ENCODE measurements at places on chromosomes 6 and 20.
A peak's percentile ranks its signal among the peaks of the same experiment; 100 is the strongest.

GRCh38 chr20:20731945-20732296 is 19.5 kb upstream of the RALGAPA2 start:
- peak; percentile 19 for DNase-seq

- no peak for DNase-seq
Observed at GRCh38 chr20:16423311-16424212, 149.7 kb downstream of the KIF16B start.

DNA sequence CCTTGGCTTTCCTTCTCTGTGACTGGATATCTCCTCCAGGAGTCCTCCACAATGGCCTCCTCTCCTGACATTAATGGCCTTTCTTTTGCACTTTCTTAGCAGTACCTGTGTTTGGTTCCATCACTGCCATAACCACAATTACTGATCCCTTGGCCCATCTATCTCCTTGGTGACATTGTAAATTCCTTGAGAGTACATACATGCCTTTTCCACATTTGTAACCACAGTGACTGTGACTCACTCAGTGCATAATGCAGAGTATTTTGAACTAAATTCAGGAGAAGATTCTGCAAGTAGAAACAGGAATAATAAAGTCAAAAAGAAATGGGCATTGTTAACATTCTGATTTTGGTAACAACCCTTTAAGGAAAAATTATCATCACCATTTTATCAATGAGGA is 197.2 kb upstream of the SOX4 start:
- DNase-seq: no peak

DNA sequence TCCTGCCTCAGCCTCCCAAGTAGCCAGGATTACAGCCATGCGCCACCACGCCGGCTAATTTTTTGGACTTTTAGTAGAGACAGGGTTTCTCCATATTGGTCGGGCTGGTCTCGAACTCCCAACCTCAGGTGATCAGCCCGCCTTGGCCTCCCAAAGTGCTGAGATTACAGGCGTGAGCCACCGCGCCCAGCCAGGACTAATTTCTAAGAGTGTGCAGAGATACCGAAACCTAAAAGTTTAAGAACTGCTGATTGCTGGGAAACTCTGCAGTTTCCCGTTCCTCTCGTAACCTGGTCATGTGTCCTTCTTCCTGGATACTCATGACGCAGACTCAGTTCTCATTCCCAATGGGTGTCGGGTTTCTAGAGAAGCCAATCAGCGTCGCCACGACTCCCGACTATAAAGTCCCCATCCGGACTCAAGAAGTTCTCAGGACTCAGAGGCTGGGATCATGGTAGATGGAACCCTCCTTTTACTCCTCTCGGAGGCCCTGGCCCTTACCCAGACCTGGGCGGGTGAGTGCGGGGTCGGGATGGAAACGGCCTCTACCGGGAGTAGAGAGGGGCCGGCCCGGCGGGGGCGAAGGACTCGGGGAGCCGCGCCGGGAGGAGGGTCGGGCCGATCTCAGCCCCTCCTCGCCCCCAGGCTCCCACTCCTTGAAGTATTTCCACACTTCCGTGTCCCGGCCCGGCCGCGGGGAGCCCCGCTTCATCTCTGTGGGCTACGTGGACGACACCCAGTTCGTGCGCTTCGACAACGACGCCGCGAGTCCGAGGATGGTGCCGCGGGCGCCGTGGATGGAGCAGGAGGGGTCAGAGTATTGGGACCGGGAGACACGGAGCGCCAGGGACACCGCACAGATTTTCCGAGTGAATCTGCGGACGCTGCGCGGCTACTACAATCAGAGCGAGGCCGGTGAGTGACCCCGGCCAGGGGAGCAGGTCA is at the start of gene HLA-E:
Gene HLA-E (plus strand): TSS at position 429 of the 945 bp plus-strand sequence. CDS start 23 bp downstream, at position 452.
- DNase-seq: peak; percentile 98

- DNase-seq: peak; percentile 2
Observed at GRCh38 chr6:46773201-46773855, 19.9 kb upstream of the MEP1A start.

DNA sequence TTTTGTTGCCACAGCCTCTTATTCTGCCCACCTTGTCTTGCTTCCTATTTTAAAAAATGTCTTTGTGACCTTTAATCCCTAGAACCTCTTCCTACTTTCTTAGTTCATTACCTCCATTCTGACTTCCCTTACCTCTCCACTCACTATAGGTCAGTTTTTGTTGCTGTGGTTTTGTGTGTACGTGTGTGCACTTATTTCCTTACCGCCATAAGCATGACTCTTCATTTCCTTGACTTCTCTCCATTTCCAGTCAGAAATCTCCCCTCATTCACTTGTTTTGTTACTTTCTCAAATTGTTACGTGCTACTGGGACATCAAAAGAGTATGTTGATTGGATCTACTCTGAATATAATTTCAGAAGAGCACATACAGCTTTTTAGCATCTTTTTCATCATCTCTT is 26.6 kb downstream of the SF3B5 start:
- no peak for DNase-seq

DNA sequence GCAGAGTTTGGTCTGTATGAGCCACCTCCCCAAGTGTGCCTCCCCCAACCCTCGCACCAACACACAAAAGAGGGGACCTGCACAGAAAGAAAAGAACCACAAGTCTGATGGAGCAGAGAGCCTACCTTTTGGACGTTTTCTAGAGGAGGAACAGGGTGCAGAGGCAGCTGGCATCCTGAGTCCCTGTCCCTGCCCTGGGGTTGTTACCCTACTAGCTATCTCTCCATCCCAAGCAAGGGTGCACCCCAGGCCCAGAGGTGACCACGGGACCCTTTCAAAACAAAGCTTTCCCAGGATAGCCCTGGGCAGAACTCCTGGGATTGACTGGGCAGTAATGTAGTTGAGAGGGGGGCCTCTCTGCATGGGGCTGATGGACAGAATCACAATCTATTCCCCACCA is 9.7 kb upstream of the MATN4 start:
- DNase-seq: no peak

DNA sequence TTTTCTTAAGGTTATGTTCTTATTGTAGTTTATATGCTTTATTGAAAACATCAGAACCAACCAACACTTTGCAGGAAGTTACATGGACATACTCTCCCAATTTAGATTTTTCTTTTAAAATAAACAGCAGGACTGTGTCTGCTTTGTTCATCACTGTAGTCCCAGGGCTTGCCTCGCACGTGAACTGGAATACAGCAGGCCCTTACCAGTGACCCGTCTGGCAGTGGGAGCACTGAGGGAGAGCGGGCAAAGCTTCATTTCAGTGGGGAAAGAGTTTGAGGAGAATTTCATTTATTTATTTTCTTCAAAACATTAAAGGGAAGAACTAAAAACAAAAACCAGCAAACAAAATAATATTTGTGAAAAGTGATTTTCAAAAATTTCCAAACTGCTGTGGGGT is 230.8 kb downstream of the PAX1 start:
- no peak for DNase-seq

- DNase-seq: no peak
Observed at GRCh38 chr6:32761072-32761471, 2.3 kb downstream of the HLA-DQB2 start.

GRCh38 chr6:152348116-152348515 is 289.0 kb downstream of the SYNE1 start:
- DNase-seq: no peak

- no peak for DNase-seq
Observed at GRCh38 chr6:2020909-2021308, 224.5 kb downstream of the GMDS start.

DNA sequence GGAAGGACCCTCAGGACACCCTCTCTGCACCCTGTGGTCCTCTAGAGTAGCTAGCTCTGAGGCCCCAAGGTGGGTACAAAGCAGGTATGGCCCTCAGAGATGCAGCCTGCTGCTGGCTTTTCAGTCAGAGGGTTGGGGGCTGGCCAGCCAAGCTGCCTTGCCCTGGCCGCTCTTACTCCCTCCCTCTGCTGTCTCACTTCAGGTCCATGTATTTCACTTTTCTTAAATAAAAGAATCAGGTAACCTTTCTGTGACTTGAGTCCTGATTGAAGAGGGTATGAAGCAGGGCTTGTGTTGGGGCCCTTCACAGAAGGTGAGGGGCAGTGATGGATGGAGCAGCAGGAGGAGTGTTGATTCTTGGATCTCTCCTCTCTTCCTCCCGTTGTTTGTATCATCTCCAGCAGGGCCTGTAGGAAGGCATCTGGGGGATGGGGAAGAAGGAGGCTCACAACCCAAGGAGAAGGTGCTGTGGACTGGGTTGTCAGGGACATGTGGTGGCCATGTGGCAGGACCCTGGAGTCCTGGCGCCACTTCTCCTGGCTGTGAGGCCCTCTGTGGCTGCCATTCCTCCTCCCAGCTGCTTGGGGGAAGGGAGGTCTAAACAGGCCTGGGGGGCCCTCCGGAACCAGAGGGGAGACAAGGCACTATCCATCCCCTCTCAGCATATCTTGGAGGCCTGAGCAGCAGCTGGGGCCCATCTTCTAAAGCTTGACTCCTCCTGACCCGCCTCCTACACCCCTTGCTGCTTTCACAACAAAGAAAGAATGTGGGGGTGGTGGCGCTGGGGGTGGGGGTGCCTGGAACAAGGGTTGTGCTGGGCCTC is 1.1 kb upstream of the PTK7 start:
- no peak for DNase-seq

DNA sequence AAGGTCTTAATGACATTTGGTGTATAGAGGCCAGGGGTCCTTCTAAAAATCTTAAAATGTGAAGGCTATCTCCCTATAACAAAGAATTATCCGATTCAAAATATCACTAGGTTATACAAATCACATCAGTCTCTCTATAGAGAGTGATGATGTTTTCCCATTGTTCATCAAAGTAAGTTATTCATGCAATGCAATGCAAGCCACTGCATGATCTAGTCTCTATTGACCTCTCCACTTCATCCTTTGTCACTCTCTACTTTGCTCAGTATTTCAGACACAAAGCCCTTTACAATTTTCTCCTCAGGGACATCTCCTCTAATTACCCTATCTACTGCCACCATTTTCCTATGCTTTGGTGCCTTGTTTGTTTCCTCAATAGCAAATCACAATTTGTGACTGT is 628.0 kb downstream of the HTR1B start:
- DNase-seq: no peak

- no peak for DNase-seq
Observed at GRCh38 chr6:134631398-134631924, 313.5 kb upstream of the SGK1 start.

- DNase-seq: no peak
Observed at GRCh38 chr20:53028337-53029007, 56.3 kb downstream of the TSHZ2 start.

DNA sequence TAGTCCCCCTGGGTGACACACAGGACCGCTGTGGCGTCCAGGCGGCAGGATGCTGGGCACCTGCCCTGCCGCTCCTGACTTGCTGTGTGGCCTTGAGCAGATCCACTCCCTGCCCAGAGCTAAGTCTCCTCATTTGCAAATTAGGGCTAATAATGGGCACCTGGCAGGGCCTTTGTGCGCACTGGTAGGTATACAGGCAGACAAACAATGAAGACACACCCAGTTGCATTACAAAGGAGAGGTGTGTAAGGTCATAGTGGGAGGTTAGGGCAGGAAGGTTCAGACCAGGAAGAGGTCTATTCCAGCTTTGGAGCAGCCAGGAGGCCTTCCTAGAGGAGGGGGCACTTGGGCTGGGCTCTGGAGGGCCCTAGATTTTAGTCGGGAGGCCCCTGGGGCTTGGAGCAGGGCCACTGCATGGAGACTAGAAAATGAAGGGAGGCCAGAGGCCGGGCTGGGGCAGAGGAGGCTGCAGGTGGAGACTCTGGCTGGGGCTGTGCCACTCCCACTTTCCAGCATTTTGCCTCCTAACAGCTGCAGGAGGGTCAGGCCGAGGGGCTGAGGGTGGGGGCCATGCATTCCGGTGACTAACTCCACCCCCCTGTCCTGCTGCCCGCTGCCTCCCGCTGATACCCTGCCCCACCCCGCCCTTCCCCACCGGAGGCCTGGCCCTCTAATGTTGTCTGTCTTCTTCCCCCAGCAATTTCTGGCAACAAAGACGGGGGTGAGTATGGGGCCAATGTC is 28.5 kb downstream of the MYH7B start:
- DNase-seq: no peak

- DNase-seq: no peak
Observed at GRCh38 chr6:16208989-16209388, 29.4 kb upstream of the GMPR start.

- DNase-seq: no peak
Observed at GRCh38 chr6:40744835-40745234, 157.7 kb upstream of the LRFN2 start.

GRCh38 chr20:25148181-25148981 is 47.1 kb upstream of the ENTPD6 start:
- DNase-seq: peak; percentile 61

- no peak for DNase-seq
Observed at GRCh38 chr20:44412402-44413144, 57.1 kb downstream of the HNF4A start.

DNA sequence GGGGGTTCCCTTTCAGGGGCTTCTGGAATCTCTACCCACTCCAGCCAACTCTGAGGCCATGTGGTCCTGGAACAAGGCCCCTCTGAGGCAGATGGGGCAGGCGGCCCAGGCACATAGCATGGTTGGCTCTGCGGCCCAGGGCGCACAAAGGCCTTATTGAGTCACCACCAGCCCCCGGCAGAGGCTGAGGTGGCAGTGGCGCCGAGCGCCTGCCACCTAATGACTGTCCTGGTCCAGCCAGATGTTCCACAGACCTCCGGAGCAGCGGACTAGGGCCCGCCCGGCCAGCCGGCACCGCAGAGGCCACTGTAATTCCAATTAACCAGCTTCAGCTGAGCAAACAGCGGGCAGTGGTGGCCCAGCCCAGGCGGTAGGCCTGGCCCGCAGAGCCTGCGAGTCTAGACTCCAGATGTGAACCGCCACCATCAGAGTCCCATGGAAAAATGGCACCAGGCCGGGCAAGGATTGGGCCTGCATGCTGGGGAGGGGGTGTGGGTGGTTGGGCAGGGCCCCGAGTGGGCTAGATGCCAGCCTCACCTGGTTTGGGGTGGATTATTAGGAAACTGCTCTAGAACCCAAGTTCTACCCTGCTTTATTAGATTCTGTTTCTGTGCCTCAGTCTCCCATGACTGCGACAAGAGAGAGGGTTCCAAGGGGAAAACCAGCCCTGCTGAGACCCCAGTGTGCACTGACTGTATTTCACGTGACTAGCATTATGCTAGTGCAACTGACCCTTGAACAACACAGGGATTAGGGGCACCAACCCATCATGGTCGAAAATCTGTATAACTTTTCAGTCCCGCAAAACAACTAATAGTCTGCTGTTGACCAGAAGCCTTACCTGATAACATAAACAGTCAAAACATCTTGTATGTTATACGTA is 34.1 kb upstream of the ID1 start:
- no peak for DNase-seq

DNA sequence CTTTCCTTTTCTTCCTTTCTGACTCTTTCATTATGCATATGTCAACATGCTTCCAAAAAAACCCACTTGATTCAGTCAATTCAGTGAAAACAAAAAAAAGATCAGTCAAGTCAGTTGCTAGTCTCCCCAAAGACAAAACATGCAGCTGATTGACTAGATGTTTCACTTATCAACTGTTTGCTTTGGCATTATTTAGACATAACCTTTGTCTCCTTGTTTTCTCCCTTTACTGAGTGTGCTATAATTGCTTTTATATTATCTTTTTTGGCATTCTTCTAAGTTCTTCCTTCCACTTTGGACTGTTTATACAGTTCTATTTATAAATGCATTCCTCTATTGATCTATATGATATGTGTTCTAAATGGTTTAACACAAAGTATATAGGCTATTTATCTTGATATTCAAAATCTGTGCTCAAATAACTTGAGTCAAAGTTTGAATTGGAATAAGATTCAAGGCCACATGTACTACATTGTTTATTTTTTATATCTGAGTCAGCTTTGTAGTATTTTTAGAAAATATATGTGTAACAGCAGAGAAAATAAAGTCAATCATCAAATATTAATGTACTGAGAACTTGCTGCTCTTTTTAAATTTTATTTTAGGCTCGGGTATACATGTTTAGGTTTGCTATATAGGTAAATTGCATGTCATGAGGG is 260.5 kb downstream of the CENPW start:
- DNase-seq: no peak

- DNase-seq: no peak
Observed at GRCh38 chr6:139982652-139983295, 608.3 kb upstream of the CITED2 start.
